ENCODE measurements at places on chromosomes 13 and 19.

GRCh38 chr13:98110749-98111148, 32.1 kb upstream of the FARP1 start:
- DNase-seq = no peak

DNA sequence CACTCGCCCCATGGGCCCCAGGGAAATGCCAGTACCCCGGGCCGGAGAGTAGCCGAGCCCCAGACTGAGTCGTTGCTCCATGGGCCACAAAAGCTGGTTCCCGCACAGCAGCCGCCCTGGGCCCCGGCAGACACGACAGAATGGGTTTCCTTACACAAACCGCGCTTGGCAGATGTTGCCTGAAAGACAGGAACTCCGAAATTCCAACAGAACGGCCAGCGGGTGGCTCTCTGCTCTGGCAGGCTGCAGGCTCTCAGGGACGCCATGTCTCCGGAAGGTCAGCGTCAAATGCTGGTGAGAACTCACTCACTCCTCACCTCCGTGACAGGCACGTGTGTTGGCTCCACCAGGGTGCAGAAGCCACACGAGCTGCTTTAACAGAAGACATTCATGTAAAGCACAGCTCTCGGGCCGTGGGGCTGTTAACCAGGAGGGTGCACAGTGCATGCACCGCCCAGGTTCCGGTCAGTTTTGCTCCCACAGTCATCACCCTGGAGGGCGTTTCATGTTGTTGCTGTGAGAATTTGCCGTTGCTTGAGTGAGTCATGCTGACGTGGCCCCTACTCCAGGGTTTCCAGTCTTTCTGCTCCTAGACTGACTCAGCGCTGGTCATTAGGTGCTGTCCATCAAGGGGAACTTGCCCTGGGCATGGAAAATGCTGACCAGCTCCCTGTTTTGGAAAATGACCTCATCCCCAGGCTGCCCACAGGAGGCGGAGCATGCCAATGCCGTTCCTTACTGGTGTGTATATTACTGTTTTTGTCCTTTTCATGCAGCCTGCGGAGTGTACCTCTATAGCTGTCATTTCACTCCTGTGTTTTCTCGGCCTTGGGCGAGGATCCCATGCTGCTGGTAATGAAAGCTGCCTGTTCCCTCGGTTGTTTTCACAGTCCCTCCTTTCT, 44.8 kb downstream of the ANKRD10 start:
- no peak for DNase-seq

- DNase-seq = no peak
Observed at GRCh38 chr13:52862358-52863206, 14.1 kb upstream of the PCDH8 start.

DNA sequence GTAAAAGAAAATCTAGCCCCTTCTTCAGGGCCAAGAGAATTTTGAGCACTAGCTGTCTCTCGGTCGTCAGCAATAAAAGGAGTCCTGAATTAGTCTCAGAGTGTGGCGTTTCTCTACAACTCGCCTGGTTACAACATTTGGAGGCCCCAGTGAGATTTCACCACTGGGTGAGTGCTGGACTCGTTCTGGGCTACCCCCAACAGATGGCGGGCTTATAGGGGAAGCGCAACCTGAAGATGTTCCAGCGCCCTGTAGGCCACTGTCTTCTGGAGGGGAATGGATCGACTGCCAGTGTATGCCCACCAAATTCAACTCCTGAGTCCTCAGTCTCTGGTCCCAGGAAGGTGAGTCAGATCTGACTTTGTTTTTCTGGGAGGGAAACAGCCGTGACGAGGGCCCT, 11.7 kb upstream of the ZNF181 start:
- DNase-seq = no peak

DNA sequence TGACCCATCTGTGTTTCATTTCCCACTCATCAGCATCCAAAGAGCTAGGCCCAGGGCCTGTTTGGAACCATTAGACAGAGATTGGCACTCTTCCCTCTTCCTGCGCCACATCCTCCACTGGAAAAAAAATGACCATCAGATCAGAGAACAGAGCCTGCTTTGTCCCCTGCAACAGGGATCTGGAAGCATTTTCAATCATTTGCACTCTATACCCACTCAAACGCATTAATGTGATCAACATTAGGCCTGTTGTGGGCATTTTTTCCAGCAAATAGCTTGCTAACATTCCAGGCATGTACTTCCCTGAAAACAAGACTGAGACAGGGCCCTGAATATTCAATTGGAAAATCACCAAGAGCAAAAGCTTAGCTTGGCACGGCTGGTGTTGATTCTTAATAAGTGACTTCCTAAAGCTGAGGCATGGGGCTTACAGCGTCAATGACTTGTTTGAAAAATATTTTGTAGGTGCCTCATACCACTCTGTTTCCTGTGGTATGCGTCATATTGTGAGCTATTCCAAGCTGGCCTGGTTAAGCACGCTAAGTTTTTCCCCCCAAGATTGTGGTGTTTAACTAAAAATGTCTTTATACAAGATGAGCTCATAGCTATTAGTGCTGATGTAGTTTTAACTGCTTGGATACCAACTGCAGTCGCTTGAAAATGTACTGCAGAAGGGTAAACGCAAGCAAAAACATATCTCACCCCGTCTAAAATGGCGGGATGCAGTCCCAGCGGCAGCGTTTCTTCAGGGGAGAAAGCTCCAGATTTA, 404.4 kb downstream of the SPRY2 start:
- DNase-seq = no peak

DNA sequence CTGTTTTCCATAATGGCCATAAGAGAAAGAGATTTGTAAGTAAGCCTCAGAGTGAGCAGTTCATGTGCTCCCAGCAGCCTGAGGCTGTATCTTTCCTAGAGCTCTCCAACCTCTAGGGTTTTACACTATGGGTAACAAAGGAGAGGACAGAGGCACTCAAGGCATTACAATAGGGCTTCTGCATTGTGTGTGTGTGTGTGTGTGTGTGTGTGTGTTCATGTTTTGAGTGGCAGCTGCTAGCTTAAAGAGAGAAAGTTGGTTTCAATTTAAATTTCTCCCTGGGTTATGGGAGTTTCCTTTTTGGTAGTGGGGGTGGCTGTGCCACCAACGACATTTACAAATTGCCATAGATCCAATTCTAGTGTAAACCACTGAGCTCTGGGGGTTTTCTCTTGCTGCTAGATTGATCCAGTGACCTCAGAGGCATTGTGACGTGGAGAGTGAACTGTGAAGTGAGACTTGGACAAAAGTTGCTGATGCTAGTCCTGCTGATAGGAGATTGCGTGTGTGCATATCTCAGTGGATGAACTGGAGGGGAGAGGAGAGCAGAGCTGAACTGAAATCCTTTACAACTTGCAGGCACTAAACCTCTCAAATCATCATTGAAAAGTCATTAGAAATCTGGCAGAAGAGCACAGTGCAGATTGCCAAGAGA, 67.2 kb upstream of the OLFM4 start:
- DNase-seq = no peak

- DNase-seq = no peak
Observed at GRCh38 chr19:32337084-32337808, 8.2 kb upstream of the ZNF507 start.

DNA sequence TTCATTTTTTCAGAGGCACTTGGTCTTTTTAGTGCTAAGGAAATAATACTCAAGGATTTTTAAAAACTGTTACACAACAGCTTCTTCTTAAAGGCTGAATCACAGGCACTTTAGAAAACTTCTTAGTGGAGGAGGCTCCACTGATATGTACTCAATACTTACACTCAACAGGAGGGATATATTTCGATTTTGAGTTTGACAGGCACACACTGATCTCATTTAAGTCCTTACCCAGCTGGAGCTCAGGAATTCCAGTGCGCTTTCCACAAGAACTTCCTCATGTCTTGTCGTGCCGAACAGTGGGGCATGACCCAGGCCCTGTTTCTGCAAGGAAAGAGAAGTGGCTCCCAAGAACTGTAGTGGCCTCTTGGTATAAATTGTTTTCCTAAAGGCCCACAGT, 103.8 kb downstream of the RGCC start:
- no peak for DNase-seq

GRCh38 chr19:15378534-15379082, 979 bp downstream of the AKAP8 start:
- DNase-seq = peak; percentile 54

DNA sequence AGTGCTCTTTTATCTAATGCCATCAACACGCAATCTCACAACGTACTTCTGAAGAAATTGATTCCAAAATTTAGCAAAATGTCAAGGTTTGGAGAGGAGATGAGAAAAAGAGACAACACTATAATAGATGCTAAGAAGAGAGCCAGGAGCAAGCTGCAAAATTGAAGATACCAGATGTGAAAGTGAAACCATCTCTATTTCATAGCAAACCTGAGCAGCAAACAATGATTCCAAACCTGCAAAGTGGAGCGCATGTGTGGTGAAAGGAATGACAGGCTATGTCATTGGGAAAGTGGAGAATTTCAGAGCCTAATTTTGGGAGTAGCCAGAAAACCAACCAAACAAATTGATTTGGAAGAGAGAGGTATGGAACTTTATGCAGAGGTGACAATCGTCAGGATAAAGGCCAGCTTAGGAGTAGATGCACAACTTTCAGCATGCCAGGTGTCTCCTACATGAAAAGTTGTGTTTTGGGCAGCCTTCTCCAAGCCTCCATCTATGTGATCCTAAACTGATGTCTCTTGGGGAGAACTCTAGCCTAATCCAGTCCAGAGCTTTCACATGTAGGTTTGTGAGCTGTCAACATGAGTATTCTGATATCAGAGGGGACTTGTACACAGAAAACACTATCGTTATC, 158.4 kb upstream of the FNDC3A start:
- DNase-seq = no peak

DNA sequence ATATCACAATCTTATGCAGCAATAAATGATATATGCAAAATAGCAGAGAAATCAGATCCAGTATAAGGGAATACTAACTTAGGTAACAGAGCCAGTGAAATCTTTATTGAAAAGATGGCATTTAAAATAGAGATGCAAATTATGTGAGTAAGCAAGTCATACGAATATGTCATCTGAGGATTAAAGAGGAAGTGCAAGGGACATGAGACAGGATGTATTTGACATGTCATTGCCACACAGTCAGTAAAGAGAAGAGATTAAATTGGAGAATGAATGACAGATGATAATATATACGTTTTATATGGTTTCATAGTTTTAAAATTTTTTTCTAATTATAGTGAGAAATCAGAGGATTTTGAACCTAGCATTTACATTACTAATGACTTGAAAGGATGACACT, 426.4 kb downstream of the SLITRK5 start:
- no peak for DNase-seq

GRCh38 chr19:29475469-29475868, 50.3 kb upstream of the VSTM2B start:
- no peak for DNase-seq

GRCh38 chr19:2680808-2681207, 21.7 kb downstream of the GNG7 start:
- no peak for DNase-seq

DNA sequence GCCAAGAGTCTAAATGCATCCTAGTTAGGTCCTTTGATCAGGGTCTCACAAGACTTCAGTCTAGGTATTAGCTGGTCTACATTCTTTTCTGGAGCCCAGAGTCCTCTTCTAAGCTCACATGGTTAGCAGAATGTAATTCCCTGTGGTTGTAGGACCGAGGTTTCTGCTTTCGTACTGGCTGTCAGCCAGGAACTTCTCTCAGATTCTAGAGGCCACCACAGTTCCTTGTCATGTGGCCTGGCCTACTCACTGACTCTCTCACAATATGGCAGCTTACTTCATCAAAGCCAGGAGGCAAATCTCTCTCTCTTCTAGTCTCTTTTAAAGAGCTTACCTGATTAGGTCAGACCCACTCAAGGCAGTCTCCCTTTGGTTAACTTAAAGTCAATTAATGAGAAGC, 82.9 kb downstream of the POU4F1 start:
- no peak for DNase-seq

- DNase-seq = no peak
Observed at GRCh38 chr13:28636069-28636468, 22.9 kb upstream of the POMP start.
